ENCODE measurements at places on chromosomes 11 and 22.

DNA sequence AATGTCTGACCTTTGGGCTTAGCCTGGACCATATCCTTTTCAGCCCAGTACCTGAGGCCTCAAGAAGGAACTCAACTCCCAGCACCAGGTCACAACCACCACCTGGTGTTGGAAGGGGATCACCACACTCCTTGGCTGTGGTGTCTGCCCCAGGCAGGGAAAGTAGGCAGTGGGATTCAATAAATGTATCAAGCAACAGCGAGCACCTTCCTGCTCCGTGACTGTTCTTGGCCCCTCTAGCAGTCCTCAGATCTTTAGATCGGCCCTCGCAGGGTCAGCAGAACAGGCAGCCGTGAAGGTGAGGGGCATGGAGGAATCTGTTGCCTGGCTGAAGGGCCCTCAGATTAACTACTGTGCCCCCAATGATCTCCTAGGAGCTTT lies 15.9 kb downstream of the ARFGAP2 start:
- DNase-seq: no peak

DNA sequence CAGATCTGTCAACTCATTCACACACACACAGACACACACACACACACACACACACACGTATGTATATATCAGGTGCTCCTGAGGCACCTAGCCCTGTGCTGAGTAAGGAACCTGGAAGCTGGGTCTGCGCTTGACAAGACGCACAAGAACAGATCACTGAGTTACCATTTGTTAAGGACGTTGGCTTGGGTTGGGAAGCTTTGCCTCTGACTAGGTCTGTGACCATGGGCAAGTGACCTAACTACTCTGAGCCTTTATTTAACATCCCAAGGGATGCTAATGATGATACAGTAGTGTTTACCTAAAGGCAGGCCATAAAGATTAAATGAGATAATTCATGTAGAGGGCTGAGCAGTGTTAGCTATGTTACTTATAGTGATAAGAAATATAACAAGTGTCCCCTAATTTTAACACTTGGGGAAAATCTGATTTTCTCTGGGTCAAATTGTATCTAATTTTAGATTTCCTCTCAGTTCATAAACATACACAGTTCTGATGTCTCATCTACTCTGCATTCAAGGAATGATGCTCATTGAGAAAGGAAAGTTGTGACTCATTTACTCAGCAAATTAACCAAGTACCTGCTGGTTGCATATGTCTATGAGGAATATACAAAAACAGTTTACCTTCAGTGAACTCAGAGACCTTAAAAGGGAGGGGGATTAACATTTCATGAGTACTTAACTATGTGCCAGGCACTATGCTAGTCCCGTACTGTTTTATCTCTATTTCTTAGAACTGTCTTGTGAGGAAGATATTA lies 13.6 kb downstream of the RNF185 start:
- DNase-seq: no peak

DNA sequence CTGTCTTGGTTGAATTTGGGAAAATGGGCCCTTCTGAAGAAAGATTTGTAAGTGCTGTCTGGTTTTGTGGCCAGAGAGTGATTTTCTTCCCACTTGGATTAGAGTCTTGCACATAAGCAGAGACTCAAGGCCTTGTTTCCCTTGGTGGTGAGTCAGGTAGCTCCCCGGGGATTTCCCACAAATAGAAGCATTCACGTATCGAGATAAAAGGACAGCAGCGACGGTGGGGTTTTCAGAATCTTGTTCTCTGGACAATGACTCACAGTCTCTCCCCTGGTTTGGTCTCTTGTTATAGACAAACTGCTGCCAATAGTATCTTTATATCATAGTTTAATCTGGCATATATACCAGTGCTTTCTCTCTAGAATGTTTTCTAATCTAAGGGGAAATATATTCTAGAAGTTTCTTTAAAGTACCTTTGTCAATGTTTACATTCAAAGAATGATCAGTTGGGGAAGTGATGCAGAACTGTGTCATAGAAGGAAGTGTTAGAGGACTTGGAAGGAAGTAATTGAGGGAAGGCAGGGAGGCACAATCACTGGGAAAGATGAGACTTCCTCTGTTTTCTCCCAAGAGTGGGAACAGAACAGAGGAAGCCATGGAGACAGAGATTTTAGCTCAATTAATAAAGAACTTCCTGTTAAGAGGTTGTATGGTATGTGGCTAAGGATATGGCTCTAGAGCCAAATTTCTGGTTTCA lies 18.1 kb downstream of the POLA2 start:
- no peak for DNase-seq

- peak; percentile 69 for DNase-seq
Measured at GRCh38 chr11:43694477-43694876, 13.9 kb downstream of the HSD17B12 start.

- no peak for DNase-seq
Measured at GRCh38 chr11:116482716-116483115, 290.1 kb downstream of the BUD13 start.

DNA sequence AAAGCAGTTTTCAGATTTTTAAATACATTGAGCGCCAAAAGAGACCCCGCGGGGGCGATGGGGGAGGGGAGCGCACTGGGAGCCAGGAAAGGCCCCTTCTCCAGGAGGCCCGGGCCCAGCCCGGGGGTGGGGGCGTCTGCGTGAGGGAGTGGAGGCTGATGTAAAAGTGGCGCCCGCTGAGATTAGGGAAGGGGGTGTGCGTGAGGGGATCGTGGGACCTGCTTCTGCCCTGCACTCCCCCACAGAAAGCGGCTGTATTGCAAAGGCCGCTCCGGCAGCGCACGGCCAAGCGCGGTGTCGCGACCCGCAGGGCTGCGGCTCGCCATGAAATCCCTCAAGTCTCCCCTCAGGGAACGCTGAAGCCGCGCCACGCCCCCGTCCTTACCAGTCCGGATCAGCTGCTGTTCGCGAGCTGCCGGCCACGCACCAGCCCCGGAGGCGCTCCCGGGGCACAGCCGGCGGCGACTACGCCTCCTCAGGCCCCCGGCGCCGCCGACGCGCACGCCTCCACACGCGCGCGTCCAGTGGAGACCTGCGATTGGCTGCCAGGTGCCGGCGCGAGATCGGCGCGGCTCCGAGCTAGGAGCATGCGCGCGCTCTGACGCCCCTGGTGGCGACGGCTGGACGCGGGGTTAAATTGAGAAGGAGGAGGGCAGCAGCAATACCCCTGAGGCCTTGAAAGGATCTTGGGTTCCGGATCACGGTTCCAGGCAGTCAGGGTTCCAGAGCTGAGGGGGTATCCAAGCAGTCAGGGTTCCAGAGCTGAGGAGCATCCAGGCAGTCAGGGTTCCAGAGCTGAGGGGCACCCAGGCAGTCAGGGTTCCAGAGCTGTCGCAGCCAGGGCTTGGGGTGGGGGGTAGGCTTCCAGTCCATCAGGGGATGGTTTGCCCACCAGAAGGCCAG lies at the start of gene ZNF280B:
TSS of gene ZNF280B (minus strand) at position 469 of the 903 bp plus-strand sequence. CDS start 19,344 bp downstream, outside the sequence.
- DNase-seq: peak; percentile 87

DNA sequence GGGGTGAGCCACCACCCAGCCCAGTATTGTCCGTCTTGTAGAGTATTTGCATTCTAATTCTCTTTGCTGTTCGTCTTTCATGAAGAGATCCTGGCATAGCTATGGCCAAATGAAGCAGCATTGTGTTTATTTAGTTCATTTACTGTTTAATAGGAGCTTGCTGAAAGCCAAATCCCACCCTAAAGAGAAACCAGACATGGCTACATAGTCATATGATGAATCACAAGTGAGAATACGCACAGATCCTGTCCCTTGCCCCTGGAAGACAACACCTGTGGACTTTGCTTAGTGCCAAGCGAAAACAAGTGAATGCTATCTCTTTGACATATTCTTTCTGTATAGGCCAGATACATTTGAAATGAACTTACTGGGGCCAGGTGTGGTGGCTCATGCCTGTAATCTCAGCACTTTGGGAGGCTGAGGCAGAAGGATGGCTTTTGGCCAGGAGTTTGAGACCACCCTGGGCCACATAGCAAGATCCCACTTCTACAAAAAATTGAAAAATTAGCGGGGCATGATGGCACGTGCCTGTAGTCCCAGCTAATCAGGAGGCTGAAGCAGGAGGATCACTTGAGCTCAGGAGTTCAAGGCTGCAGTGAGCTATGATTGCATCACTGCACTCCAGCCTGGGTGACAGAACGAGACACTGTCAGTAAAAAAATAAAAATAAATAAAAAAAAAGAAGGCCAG lies 5.1 kb upstream of the ARFGAP3 start:
- no peak for DNase-seq

All from NAMALWA (cell line).